ENCODE measurements at places on chromosomes 11 and 22. TPM values are rescaled to one million over a fixed set of nuclear protein-coding genes. Genes with fewer than 3 reads are reported as not detected.

SYT12 gene
- polyA plus RNA-seq: 0.04 TPM

PHOX2A gene
- polyA plus RNA-seq: not detected

PRSS23 gene
- polyA plus RNA-seq: 28.0 TPM

MRPL48 gene
- polyA plus RNA-seq: 32.2 TPM

CCDC188 gene
- polyA plus RNA-seq: 1.2 TPM

CNTF gene
- polyA plus RNA-seq: 0.69 TPM

BIK gene
- polyA plus RNA-seq: not detected

GRM5 gene
- not detected for polyA plus RNA-seq

VWA5A gene
- polyA plus RNA-seq: 111 TPM

DNA sequence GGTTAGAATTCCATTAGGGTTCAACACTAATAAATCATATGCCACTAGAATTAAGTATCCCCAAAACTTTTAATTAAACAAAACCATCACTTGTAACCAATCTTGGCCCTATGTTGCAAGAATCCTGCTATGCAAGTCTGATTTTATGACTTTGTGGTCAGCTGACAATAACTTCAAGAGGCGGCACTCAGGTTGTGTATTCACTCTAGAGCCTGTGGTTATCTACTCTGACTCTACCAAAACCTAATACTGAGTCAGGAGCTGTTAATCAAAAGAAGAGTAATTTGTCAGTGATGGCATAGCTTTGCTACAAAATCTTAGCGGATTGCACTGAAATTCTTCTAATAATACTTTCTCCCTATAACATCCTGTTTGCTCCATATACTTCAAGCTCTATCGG lies 253.7 kb downstream of the AASDHPPT start:
- no peak for DNase-seq

DNA sequence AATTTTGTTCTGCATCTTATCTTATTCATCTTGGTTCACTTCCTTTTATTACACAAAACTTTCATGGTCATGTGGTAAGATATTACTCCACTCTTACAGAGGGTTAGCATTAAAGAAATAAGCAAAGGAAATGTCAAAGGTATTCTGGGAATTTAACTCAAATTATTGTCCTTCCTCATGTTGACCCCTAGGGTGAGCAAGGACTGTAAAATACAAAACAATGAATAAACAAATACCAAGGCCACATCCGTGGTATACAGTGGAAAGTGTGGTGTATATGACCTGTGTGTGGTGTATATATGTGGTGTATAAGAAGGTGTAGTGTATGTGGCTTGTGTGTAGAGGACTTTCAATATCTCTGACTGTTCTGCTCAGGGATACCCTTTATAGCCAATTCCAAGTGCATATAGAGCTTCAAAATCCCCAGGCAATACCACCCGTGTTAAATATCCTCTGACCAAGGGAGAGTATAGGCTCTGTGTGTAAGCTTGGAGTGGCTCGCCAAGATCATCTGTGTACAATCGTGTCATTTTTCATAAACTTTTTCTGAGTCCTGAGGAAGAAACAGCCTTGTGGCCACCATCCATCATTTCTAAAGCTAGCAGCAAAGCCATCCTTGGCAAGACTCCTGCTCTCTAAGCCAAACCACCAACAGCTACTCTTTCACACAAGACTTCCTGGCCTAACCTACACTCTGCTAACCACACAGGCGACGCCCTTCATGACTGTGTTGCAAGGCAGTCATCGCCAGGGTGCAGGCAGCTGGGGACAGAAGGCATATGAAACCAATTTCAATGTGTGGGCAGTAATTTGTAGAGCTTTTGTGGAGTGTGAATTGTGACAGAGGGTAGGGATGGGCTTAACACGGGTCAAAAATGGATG lies 548.0 kb downstream of the ETS1 start:
- DNase-seq: peak; percentile 88

DNA sequence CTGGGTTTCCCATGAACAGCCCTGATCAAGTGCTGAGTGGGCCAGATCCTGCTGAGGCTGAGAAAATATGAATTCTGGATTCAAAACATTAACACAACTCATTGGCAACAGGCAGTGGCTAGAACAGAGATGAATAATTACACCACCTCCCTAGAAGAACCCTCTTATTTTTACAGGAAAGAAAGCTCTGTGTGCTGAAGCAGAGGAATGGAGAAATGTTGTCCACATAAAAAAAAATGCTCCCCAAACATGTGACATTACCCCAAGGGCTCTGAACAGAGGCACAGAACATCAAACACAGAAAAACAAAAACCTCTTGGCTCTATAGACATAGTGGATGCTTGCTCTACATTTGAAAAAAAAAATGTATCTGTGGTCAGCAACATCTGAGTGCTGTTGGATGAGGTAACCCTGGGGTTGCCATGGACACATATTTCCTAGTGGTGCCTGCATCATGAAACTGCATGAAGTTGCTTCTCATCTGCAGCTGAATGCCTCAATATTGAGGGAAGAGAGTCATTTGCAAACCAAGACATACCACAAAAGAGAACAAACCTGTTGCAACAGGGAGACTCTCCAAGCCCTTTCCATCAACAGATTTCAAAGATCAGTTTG lies 98.8 kb downstream of the SNX19 start:
- DNase-seq: peak; percentile 89

DNA sequence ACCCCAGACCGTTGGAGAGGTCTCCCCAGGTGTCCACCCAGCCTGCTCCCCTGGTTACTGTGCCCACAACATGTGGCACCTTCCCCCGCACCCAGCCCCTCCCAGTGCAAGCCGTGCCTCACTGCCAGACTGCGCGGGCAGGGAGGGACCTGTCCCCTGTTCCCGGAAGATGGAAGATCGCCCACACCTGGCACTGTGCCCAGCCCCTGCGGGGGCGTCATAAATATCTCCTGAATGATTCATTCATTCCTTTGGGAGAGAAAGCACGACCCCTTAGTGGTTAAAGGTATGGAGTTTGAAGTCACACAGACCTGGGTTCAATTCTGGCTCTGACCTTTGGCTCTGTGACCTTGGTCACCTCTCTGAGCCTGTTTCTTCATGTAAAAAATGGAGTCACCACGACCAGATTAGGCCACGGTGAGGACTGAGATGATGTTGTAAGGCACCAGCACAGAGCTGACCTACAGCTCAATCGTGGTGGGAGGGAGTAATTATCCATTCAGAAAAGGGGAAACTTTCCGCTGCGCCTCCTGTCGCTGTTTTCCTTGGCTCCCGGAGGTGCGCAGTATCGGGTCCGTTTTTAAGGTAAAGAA lies 497 bp upstream of the SYT12 start:
- peak; percentile 12 for DNase-seq

DNA sequence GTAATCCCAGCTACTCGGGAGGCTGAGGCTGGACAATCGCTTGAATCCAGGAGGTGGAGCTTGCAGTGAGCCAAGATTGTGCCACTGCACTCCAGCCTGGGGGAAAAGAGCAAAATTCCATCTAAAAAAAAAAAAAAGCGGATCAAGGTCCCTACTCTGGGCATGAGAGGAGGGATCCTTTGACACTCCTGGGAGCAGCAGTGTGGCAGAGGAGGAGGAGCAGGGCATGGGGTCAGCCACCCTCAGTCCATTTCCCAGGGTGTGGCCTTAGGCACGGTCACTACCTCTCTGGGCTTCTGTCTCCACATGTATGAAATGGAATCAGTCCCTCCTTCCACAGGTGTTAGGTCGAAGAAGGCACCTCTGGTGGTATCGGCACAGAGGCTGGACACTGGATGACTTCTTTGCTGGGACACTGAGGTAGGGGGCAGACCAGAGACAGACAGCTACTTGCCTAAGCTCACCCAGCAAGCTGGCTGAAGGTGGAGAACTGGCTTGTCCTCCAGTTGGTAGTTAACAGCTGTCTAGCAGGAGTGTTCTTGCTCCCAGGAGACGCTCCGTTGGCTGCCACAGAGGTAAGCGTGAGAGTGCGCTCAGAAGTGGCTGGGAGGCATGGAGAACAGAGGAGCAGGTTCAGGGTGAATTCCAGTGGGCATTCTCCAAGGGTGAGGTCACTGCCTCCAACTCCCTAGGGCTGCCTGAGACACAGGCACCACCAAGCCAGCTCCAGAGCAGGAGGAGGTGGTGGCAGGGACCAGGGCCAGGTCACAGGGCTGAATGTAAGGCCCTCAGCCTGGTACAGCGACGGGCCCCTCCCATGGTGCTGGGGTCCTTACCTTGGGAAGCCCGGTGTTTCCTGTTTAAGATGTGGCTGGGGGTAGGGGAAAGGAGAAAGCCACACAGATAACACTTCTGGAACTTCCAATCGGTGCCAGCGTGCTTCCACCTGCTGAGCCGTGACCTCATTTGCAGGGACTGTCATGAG lies 19.5 kb downstream of the TXN2 start:
- DNase-seq: peak; percentile 84

DNA sequence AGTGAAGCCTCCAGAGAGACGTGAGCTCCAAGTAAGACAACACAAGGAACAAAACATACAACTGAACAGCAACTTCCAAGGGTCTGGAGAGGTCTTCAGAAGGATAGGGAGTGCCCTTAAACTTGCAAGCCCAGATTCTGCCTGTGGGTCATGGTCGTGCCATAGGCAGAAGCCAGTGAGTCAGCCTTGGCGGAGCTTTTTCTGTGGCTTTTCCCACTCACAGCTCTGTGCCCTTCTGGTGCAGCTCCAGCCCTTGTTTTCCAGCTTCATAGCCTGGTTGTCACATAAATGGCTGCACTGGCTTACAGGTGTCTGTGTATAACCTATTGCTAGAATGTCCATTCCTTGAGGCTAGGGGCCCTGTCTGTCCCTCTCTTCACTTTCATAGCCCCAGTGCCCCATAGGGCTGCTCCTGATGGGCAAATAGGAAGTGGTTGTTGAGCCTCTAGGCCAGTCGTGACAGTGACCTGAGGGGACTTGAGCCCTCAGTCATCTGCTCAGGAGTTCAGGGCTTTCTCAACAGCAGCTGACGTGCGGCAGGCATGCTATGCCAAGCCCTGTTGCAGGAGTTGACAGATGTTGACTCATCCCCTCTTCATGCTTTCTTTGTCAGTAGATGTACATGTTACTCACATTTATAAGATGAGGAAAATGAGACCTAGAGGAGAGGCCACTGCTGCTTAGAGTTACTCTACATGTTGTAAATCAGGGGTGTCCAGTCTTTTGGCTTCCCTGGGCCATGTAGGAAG lies 7.4 kb downstream of the MED15 start:
- no peak for DNase-seq

GRCh38 chr11:71086687-71087258 lies 165.6 kb downstream of the SHANK2 start:
- peak; percentile 50 for DNase-seq

DNA sequence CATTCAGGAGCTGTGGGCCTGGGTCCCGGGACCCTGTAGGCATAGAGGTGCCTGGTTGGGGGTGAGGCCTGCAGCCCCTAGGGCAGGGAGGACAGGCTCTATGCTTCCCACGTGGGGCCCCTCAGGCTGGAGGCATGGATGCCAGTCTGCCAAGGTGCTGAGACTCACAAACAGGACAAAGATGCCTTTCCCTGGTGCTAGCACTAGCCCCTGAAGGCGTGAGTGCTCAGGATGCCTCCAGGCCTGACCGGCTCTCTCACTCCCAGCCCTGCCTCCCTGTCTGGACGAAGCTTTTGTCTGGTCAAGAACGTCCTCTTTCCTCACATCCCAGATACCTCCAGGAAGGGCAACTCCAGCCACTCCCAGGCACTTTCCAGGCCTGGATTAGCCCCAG lies 2.1 kb downstream of the CDC42BPG start:
- DNase-seq: no peak

- no peak for DNase-seq
These were observed 3.3 kb upstream of the B3GNT6 start for GRCh38 chr11:77030834-77031414.

GRCh38 chr11:17208257-17208999 lies 642 bp upstream of the PIK3C2A start:
- DNase-seq: peak; percentile 56

DNA sequence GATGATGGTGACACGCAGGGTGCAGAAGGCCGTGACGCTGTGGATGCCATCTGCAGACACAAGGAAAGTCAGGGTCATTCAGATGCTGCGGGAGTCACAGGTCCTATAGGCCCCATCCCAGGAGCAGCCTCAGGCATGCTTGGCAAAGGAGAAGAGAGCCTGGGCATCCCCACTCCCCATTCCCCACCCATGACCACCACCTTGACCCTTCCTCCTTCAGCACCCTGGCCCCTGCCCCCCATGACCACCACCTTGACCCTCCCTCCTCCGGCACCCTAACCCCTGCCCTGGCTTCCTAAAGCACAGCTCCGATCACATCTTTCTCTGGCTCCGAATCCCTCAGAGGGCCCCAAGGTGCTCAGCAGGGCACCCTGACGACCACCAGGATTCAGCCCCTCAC lies 73.1 kb downstream of the CELSR1 start:
- no peak for DNase-seq

DNA sequence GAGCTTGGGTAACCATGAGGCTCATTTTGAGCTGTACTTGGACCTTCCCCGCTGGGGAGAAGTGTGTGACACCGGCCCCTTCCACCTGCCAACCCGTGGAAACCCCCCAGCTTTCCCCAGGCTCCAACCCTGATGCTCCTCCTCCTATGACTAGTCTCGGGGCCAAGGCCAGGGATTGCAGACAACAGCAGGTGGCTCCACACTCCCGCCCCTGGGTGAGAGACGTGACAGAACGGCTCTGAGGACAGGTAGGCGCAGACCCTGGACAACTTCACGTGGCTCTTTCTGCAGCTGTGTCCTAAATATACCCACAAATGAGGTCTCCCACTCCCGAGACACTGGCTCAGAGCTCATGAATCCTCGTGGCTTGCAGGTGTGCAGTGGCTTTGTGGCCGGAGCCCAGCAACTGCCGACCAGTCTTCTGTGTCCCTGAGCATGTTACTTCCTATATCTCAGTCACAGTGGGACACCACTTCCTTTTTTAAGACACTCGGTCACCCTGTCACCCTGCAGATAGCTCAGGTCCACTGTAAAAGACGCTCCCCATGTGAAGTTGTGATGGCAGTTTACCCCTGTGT lies 55.2 kb downstream of the NECTIN1 start:
- no peak for DNase-seq

GRCh38 chr11:69677749-69678148 lies 2.6 kb upstream of the LTO1 start:
- no peak for DNase-seq

GRCh38 chr11:129225190-129225589 lies 33.1 kb upstream of the ARHGAP32 start:
- DNase-seq: no peak

DNA sequence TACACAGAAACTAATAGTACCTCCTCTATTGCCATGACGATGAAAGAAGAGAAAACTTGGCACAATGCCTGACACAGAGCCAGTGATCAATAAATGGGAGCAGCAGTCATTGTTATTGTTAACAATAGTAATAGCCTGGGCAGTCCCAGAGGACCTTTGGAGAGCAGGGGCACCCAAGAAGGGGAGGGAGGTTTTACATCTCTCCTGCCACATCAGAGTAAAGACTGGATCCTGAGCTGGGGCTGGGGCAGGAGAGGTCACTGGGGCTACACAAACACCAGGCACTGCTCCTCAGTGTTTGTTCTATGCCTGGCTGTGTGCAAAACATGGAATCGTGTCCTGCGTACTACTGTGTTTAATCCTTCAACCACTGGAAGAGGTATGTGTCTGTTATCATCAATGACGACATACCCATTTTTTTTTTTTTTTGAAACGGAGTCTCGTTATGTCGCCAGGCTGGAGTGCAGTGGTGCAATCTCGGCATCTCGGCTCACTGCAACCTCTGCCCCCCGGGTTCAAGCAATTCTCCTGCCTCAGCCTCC lies 25.0 kb upstream of the CREB3L1 start:
- DNase-seq: no peak

GRCh38 chr11:10544491-10545465 lies 3.8 kb upstream of the RNF141 start:
- no peak for DNase-seq

Data from muscle of back (tissue), 13 donors.